Calu3 (cell line): ENCODE measurements at places on chromosomes 7 and 10. TPM values are rescaled to one million over a fixed set of nuclear protein-coding genes. Genes with fewer than 3 reads are reported as not detected.
A peak's percentile ranks its signal among the peaks of the same experiment; 100 is the strongest.

The NEURL1 gene
- 0.22 TPM in 1 of 2 replicates, not detected in the other for total RNA-seq

- DNase-seq: no peak
Observed at GRCh38 chr10:49778197-49778596, 16.1 kb upstream of the OGDHL start.

DNA sequence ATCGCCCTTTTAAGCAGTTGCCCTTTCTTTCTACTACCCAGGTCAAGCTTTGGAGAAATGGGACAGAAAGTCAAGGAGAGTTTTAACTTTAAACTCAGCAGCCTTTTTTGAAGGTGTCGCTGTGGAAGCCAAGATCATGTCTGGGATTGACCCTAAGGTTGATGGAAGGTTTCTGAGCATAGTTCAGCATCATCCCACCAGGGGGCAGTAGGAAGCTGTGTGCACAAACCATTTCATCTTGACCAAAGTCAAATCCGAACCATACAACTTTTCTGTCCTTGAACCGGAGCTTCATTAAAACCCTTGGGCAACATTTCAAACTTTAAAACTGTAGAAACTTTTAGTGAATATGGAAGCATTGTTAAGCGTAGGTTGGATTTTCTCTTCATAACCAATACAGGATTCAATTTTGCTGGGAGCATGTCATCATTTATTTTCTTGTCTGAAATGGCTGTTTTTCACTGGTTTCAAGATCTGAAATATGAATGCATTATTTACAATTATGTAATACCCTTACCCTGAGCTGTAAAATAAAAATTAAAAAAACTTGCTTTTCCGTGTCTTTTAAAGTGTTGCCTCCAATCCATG is 214.4 kb upstream of the KIAA1217 start:
- DNase-seq: peak; percentile 76

DNA sequence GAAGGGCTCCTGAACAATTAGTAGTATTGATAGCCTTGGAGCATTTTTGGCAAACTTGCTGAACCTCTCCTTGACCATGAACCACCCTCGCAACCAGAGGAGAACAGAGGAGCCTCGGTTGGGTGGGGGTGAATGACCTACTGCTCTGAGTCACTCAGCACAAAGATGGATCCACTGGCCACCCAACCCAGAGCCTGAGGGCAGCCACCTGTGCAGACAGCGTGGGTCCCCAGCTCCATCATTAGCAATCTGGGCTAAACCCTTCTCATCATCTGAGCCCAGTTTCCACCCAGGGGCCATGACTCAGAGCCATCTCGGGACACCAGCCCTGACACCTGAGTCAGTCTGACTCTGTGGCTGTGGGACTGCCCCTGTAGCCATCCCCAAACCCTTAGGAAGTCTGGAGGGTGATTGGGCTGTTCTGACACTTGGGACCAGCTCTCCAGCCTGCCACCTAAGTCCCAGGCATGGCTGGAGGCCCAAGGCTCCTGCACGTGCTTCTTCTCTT is 171.8 kb upstream of the GPR26 start:
- no peak for DNase-seq

GRCh38 chr7:141072548-141073172 is 1.2 kb upstream of the TMEM178B start:
- DNase-seq: peak; percentile 35

- DNase-seq: no peak
Observed at GRCh38 chr10:124222988-124223710, 129.8 kb upstream of the CHST15 start.
